Bronchial epithelial cell (primary cell): ENCODE measurements at places on chromosomes 4 and X. TPM values are rescaled to one million over a fixed set of nuclear protein-coding genes. Genes with fewer than 3 reads are reported as not detected.

Gene RTL9
- not detected in 2 replicates for total RNA-seq

Gene AR
- total RNA-seq, result under 0.01 TPM in 2 replicates

- DNase-seq, result no peak
Observed at GRCh38 chr4:139863531-139863930, 197.9 kb downstream of the MGST2 start.

GRCh38 chr4:146235654-146236177 lies 21.4 kb downstream of the REELD1 start:
- DNase-seq, result no peak

DNA sequence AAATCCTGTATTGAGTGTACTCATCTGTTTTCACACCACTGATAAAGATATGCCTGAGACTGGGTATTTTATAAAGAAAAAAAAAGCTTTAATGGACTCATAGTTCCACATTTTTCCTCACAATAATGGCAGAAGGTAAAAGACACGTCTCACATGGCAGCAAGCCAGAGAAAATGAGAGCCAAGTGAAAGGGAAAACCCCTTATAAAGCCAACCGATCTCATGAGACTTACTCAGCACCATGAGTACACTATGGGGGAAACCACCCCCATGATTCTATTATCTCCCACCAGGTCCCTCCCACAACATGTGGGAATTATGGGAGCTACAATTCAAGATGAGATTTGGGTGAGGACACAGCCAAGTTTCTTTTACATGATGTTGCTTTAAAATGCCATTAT lies 171.9 kb downstream of the GALNTL6 start:
- no peak for DNase-seq

GRCh38 chrX:93673056-93673868 lies at the start of gene NAP1L3:
TSS of gene NAP1L3 (minus strand) at chrX:93673578. CDS start at chrX:93673304, 274 bp downstream.
- peak; percentile 28 for DNase-seq

DNA sequence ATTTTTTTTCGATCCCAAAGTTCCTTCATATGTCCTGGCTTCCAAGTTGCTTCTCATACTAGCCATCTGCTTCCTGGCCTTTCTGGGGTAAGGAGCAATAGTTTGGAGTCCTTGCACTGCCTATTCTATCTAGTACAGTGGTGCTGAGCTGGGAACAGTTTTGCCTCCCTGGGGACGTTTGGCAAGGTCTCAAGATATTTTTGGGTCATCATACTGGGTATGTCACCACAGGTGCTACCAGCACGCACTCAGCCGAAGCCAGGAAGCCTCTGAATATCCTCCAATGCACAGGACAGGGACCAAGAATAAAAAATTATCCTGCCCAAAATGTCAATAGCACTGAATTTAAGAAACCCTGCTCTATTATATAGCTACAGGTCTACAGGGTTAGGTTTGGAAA lies 35.4 kb upstream of the TMSB15B start:
- no peak for DNase-seq

- DNase-seq, result peak; percentile 1
Observed at GRCh38 chr4:67167849-67168248, 377.5 kb downstream of the CENPC start.

GRCh38 chr4:165512424-165512823 lies 133.6 kb downstream of the CPE start:
- DNase-seq, result no peak

- no peak for DNase-seq
Observed at GRCh38 chrX:9108054-9108453, 74.1 kb upstream of the FAM9B start.
